Stimulated activated CD4-positive, alpha-beta T cell treated with anti-CD3 and anti-CD28 coated beads, Interleukin-4, amount 100 ng/mL, for 24 hours (primary cell): ENCODE measurements at places on chromosomes 16 and 17.

DNA sequence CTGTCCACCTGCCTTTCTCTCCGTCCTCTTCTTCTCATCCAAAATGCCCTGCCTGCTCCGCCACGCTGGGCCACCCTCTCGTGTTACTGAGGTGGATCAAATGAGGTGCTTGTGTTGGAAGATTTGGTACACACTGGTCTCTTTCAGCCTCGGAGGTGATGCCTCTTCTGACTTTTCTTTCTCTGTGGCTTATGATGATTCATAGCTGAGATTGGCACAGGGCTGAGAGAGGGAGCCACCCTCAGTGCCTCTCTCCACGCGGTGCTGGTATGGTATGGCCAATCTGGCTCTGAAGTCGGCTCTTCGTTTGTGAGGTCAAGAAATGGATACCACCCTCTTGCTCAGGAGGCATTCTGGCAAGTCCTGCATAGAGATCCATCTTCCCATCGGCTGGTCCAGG lies 82.4 kb downstream of the PLCG2 start:
- DNase-seq, result no peak

DNA sequence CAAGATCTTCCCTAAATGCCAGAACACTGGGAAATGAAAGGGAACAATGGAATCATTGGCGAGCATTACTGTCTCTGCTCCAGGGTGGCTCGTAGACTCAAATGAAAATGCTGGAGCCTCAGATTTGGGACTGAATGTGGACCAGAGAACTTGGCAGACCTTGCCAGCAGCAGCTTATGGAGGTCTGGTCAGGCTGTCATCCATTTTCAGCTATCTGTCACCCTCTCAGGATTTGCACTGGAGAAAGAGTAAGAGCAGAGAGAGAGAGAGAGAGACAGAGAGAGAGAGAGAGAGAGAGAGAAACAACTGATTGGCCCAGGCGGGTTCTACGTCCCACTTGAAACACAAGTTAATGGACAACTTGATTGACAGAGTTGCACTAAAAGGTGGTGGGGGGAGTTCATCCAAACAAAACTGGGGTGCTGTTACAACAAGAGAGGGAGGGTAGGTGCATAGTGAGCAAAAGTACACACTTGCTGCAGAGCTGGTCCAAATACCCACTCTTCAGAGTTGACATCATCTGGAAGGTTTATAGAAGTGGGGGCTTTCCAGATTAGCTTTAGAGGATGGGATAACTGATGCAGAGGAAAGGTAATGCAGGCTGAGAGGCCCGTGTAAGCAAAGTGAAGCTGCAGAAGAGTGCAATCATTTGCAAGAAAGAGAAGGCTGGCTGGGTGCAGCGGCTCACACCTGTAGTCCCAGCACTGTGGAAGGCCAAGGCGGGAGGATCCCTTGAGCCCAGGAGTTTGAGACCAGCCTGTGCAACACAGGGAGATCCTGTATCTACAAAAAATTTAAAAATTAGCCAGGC lies 16.5 kb upstream of the NSMCE1 start:
- no peak for DNase-seq

DNA sequence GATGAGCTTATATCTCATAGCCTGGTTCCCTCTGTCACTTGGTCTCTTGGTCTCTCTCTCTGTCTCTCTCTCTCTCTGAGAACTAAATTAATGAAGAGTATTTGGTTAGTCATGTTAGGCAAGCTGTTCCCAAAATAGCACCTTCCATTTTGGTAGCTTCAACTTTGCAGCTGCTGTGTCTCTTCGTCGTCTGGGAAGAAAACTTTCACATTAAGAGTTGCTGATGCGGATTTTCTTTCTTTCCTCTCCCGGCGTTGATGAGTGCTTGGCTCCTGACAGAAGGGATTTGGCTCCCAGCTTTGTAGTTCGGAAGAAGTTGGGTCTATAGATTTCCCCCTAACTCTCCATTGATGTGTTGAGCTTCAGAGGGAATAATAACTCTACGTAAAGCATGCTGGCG lies at the start of gene RBFOX1:
RBFOX1 (plus strand) TSS at position 235 of the 400 bp plus-strand sequence.
- DNase-seq, result no peak

GRCh38 chr16:29729116-29729521 lies 16.7 kb downstream of the C16orf54 start:
- no peak for DNase-seq

DNA sequence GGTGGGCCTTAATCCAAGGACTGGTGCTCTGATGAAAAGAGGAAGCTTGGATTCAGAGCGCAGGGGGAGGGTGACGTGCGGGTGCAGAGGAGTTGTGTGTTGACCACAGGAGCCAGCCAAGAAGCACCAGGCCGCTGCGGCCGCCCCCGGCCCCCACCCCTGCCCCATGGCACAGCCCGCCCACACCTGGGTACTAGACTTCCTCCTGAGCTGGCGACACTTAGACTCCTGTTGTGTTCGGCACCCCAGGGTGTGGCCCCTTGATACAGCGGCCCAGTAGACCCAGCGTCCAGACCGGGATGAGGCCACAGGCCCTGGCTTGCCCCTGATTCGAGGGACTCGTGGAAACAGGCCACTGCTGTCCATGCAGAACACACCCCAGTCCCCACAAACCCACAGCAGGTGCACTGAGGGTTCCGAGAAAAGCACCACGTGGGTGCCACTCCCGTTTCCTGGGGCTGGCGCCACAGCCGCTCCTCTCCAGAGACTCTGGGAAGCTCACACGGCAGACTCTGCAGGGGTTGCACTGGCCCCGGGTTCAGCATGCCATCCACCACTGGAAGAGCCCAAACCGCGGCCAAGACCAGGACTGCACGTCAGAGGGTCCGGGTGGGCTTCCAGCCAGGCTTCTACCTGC lies 5.7 kb upstream of the SNAI3 start:
- no peak for DNase-seq

DNA sequence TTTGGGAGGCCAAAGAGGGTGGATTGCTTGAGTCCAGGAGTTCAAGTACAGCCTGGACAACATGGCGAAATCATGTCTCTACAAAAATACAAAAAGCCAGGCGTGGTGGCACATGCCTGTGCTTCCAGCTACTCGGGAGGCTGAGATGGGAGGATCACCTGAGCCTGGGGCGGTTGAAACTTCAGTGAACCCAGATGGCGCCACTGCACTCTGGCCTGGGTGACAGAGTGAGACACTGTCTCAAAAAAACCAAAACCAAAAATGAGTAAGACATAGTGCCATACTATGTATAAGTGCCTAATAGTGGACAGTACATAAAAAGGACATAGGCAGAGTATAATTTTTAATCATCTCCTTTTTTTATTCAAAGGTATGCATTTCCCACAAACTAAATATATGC lies 4.0 kb downstream of the CTC1 start:
- DNase-seq, result no peak

DNA sequence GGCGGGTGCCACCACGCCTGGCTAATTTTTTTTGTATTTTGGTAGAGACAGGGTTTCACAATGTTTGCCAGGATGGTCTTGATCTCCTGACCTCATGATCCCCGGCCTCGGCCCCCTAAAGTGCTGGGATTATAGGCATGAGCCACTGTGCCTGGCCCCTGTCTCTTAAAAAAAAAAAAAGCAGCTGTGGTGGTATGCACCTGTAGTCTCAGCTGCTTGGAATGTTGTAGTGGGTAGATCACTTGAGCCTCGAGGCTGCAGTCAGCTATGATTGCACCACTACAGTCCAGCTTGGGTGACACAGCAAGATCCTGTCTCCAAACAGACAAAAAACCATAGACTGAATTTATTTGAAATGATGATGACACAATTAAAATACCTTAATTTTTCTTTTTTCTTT lies 24.3 kb downstream of the CDK12 start:
- DNase-seq, result no peak

DNA sequence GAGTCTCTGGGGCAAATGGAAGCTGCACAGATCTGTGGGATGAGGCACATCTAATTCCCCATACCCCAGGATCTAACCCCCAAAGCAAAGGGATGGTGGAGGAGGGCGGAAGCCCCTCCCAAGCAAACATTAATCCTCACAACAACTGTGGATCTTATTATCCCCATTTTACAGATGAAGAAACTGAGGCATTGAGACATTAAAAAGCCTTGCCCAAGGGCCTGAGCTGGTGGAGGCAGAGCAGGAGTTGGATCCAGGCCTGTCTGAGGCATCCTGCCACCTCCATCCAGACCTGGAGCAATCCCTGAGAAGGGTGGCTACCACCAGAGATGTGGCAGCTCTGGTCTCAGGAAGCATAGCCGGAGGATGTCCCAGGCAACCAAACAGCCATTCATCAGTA lies 17.7 kb upstream of the CBFB start:
- DNase-seq, result no peak
